ENCODE measurements at places on chromosomes 3 and 15.

DNA sequence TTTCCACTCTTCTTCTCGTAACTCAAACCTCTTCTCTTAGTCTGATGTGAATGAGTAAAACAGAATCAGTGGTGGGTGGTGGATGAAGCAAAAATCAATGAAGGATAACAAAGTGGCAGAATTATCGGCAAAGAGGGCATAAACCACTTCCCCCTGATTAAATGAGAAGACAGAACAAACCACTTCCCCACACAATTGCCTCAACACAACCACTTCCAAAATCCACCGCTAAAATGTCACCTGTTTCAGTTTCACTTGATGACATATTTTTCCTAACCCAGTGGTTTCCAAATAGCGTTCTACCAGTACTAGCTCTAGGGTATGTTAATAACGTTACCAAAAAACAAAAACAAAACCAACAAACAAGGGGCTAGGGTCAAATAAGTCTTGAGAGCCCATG lies 478.7 kb upstream of the WNT5A start:
- no peak for DNase-seq

- no peak for DNase-seq
Observed at GRCh38 chr3:84439476-84439875, 519.3 kb upstream of the CADM2 start.

GRCh38 chr3:31680072-31680870 lies 147.5 kb downstream of the STT3B start:
- no peak for DNase-seq

GRCh38 chr15:66906668-66907614 lies 158.5 kb upstream of the SMAD3 start:
- no peak for DNase-seq

- peak; percentile 85 for DNase-seq
Observed at GRCh38 chr3:132417695-132418411, 551 bp downstream of the DNAJC13 start.
